T-helper 2 cell treated with Interferon-gamma antibody and Interleukin-4, amounts not matched to agents 5 μg/mL and 100 μg/mL, for 36 hours (primary cell): ENCODE measurements at places on chromosomes 2 and 18.

GRCh38 chr2:130837811-130838565 lies 1.3 kb downstream of the ARHGEF4 start:
- DNase-seq: no peak

DNA sequence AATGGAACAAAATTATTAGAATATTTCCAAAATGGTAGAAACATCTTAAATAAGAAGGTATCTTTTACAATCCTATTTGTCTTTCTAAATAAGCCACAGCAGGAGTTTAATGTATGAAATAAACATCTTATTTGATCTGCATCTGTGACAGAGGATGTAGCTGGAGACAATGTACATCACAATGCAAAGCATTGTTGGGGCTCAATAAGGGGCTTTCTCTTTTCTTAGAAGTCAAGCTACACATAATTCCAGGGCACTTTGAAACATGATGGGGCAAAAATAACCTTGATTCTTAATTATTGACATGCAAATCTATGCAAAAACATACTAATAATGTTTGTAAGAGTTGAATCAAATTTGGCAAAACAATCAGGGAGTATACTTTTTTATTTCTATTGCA lies 255.1 kb downstream of the DSC3 start:
- DNase-seq: no peak

- no peak for DNase-seq
Observed at GRCh38 chr2:240575101-240575965, 7.0 kb downstream of the RNPEPL1 start.

DNA sequence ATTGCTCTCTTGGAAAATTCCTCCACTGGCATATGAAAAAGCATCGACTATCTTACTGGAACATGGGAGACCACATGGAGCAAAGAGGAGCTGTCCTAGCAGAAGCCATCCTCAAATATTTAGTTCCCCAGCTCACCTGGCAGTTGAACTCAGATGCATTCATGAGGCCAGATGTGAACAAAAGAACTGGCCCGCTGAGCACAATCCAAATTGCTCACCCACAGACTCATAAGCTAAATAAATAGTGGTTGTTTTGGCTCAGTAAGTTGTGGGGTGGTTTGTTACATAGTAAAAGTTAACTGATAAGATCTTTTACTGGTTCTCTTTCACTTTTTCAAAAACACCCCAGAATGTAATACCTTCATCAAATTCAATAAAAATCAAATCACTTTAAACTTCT lies 108.6 kb upstream of the CWC22 start:
- DNase-seq: no peak

- no peak for DNase-seq
Observed at GRCh38 chr2:1132328-1132969, 181.8 kb downstream of the SNTG2 start.

DNA sequence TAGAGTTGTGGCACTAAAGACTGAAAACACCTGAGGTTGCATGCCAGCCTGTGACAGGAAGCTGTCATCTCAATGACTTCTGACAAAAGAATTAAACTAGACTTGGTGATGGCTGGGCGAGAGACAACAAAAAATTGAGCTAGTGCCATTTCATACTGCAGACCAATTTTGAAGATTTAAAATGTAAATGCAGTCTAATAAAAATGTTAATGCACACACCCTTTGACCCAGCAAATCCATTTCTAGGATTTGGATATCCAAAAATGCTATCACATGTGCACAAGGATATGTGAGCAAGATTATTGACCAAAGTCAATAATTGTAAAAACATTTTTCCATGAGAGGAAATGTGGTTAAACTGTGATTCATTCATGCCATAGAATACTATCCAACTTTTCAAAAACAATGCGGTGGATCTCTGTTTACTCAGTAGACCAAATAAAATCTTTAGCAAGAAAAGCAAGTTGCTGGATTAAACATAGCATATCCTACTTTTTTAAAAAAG lies 5.6 kb downstream of the FBXO36 start:
- DNase-seq: no peak

- no peak for DNase-seq
Observed at GRCh38 chr2:144701259-144701658, 181.3 kb upstream of the ZEB2 start.

DNA sequence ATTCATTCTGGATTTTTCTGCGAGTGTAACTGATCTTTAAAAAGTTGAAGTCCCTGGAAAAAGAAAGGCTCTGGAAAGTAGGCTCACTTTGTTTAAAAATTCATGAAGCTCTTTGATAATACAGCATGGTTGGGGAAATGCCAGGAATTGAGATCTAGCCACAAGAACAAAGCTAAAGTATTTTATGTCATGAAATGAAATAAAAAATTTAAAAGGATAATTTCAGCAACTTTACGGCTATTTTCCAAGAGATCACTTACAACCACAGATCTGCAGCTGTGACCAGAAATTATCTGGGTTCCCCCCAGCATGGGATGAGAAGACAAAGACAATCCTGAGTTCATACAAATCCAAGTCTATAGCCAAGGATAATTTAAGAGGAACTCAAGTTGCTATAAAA lies 25.3 kb upstream of the RFX8 start:
- DNase-seq: no peak

DNA sequence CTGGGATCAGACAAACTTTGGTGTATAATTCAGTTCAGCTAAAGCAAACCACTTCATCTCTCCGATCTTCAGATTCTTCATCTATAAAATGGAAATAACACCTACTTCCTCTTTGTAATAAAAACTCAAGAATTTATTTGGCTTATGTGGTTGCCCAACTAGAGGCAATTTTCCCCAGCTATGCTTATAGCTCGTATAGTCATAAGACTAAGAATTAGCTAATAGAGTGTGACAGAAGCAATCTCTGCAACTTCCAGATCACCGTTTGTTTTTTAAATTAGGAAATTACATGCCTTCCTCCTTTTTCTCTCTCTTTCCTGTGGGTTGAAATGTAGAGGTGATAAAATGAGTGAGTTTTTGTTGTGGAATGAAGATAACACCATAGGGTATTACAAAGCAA lies 35.3 kb upstream of the KCNF1 start:
- DNase-seq: no peak

GRCh38 chr2:48272199-48272598 lies 257.8 kb upstream of the STON1 start:
- no peak for DNase-seq

- no peak for DNase-seq
Observed at GRCh38 chr18:73119574-73119973, 251.8 kb upstream of the NETO1 start.

DNA sequence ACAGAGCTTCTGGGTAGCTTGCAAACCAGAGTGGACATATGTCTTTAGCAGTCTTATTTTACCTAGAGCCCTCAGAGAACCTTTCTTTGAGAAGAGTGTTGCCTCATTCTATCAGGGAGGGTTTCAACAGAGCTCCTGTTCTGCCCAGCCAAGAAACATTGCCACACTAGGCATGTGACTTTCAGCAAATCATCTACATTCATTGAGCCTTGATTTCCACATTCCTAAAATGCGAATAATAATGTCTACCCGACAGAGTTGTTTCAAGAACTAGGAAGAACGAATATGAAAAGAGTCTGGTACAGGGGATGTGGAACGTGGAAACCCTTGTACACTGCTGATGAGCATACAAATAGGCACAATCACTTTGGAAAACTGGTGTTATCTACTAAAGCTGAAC lies 7.8 kb upstream of the PRKAG3 start:
- DNase-seq: no peak

GRCh38 chr2:9547262-9547991 lies 8.2 kb downstream of the ADAM17 start:
- no peak for DNase-seq

GRCh38 chr2:115574667-115575066 lies 1132.2 kb downstream of the DPP10 start:
- no peak for DNase-seq

- DNase-seq: no peak
Observed at GRCh38 chr2:176774766-176775451, 437.7 kb upstream of the HNRNPA3 start.

DNA sequence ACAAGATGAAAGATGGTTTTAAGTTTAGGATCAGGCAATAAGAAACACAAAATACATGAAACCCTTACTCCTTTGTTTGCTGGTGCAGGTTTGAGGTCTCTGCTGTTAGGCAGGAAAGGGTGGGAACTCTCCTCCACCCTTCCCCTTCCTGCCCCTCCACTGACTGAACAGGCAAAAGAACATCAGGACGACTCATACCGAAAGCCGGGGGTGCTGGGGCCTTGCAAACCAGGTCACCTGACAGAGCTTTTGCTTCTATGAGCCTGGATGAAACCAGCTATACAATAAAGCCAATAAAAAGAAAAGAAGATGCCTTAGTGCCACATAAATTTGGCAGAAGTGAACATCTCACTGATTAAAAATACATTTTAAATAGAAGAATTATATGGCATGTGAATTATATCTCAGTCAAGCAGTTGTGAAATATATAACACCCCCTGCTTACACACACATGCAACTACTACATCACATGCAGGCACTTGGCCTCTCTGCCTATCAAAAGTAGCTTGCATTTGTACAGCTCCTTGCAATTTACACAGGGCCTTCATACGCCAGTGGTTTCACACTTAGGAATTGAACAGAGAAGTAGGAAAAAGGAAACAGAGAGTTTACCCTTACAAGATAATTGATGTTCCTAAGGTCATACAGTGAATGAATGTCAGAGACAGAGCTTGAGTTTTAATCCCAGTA lies 215.1 kb upstream of the TRIB2 start:
- peak; percentile 85 for DNase-seq

- no peak for DNase-seq
Observed at GRCh38 chr2:50535256-50535655, 496.7 kb downstream of the NRXN1 start.

GRCh38 chr2:136131484-136131960 lies 13.6 kb upstream of the CXCR4 start:
- peak; percentile 51 for DNase-seq

DNA sequence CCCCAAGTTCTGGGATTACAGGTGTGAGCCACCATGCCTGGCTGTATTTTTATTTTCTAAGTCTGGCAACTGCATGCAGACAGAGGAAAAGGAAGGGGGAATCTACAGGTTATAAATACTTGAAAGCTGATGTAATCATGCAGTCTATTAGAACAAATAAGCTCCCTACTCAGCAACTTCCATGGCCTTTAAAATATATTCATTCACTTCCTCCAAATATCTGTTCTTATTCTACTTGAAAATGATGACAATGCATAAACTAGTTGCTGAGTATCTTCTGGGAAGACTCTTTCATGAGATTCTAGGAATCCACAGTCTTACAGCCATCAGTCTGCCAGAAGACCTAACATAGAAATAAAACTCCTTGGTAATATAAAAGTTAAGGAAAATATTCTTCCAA lies 66.9 kb upstream of the NCKAP5 start:
- no peak for DNase-seq

DNA sequence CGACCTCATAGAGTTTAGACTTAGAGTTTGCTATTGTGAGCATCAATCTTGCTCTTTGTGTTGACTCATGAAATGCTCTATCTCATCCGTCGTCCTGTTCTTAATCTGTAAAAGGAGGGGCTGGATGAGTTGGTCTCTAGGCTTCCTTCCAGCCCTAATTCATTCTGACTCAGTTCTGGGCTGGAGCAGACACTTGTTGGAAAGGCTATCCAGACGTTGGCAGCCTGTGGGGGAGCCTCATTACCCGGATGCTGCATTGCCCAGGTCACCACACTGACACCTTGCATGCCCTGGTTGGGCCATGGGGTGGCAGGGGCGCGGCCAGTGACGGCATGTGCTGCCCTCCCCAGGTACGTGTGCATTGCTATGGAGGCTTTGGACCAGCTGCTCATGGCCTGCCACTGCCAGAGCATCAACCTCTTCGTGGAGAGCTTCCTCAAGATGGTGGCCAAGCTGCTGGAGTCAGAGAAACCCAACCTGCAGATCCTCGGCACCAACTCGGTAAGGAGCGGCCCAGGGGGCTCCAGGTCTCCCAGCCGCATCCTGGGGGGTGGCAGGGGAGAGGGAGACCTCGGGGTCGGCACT lies 61.5 kb downstream of the EFR3B start:
- no peak for DNase-seq

- no peak for DNase-seq
Observed at GRCh38 chr18:13268158-13269012, 49.8 kb downstream of the LDLRAD4 start.

- DNase-seq: no peak
Observed at GRCh38 chr18:34871435-34871834, 161.3 kb downstream of the DTNA start.

DNA sequence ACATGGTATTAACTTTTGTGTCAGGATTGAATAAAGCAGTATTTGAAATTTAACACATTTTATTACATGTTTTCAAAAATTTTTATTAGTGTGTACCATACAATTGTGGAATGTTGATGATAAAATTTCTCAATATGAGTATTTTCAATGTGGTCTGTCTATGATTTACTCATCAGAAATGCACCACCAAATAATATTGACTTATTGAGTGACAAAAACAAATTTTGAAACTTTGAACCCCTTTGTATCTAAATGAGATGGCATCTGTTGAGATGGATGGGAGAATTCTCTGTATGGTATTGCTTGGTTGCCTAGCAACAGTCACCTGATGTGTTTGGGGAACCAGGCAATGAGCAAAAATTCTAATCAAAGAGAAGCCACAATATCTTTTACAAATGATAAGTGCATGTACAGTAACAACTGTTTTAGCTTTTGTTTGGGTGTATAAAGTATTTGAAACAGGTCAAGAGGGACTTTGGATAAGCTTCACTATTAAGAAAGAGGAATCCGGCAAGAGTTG lies 400.1 kb downstream of the CCDC85A start:
- DNase-seq: no peak

- peak; percentile 57 for DNase-seq
Observed at GRCh38 chr2:195659982-195660890, 3.2 kb downstream of the SLC39A10 start.

DNA sequence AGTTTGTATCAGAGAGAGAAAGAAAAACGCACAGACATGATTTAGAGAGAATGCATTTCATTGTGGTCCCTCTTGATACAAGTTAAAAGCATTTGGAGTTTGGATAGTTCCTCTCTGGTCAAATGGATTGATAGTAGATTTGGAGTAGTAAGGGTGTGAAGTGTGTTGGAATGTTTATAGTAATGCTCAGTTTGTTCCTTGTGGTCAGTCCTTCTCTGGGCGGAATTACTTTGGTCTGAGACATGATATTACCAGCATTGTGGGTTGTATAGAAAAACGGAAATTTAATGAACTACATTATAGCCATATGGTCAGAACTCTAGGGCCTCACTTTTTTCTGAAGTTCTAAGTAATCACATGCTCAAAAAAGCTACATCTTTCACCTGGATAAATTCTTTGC lies 178.9 kb downstream of the AGAP1 start:
- DNase-seq: no peak

GRCh38 chr2:204982303-204982702 lies 437.0 kb downstream of the PARD3B start:
- DNase-seq: no peak
